Activated CD4-positive, alpha-beta T cell treated with anti-CD3 and anti-CD28 coated beads for 36 hours (primary cell): ENCODE measurements at places on chromosomes 4 and X. TPM values are rescaled to one million over a fixed set of nuclear protein-coding genes. Genes with fewer than 3 reads are reported as not detected.

HTRA3 gene
- total RNA-seq: not detected

NOX1 gene
- not detected for total RNA-seq

DNA sequence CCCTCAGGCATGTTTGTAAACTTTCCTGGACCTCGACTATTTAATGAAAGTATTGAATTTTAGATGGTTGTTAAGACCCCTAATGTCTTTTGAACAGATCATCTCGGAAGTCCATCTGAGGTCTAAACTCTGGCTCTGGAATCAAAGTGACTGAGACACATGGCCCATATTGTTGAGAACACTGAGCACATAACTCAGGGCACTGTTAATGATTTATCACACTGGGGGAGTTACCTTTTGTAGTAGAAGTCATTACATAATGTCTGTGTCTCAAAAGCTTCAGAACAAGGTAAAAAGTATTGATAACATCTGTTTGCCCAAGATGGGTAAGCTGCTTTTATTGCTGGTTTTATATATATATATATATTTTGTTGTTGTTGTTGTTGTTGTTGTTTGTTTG is 103.4 kb upstream of the HS3ST1 start:
- DNase-seq: no peak

DNA sequence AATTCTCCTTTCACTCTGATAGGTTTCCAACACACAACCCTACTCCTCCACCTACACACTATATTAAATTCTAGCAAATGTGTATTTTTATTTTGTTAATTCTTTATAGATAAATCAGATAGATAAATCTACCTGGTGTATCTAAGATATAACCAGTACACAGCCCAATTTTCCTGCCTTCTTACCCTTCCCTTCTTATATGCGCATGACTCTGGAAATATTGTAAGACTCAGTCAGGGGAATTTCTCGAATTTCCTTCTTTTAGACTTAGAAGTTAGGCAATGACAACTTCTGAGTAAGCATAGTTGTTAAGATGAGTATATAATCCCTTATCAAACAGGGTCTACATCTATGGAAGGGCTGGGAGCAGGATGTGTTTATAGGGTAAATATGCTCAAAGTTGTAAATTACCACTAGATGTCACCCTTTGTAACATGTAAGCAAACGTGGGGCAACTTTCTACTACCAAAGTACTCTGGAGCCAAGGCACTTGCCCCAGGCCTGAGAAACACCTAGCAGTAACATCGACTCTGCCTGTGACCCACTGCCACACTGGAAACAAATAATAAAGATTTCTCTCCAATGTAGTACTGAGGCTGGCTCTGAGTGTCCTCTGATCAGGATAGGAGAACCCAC is 444.7 kb downstream of the IQCM start:
- no peak for DNase-seq

DNA sequence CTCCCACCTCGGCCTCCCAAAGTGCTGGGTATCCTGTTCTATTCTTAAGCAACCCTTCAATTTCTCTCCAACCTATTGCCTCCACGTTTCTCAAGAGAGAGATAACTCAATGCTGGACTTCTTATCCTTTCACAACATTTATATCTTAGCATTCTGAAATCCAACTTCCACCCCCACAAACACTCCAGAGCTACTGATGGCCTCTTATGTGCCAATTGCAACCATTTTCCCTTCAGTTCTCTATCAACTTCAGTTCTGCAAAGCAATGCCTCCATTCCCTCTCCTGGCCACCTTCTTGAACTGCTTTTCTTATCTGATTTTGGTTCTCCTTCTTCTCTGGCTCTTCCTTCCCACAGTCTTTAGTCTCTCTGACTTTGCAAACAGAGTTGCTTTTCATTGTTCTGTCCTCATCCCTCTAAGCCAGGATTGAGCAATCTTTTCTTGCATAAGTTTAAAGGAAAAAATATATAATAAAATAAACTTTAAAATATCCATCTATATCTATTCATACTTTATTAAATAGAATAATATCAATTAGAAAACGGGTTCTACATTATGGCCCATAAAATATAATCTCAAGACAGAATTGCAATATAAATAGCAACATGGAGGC is 3.6 kb upstream of the STBD1 start:
- DNase-seq: no peak

GRCh38 chr4:165472943-165473676 is 94.3 kb downstream of the CPE start:
- no peak for DNase-seq

DNA sequence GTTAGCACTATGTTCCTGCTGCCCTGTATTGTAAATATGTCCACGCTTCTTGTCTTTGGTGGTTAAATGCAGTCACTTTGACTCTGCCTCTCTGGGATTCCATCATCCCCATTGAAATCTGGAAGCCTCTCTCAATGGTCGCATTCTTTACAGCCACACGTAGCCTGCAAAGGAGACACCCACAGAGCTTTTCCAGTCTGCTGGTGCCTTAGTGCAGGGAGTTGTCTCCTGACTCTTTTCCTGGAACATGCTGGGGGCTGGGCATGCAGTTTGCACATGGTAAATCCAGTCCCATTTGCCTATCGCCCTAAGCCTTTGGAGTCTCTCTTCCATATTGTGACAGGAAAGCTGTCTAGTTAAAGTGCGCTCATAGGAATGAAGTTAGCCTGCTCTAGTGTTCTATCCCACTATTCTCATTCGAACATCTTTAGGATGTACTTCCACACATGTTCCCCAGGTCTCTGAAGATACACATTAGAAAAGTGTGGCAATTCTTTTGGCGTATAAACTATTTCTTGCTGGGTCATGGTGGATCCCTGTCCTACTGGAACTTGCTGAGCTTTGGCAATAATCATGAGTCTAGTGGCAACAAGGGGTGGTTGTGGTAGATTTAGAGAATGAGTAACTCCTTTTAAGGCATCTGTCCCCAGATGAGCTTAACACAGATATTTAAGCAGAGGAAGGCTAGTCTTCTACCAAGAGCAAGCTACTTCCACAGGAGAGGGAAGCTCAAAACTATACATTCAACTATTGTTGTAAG is 33.7 kb downstream of the COQ2 start:
- DNase-seq: no peak

- DNase-seq: no peak
Observed at GRCh38 chr4:165861363-165861762, 11.7 kb upstream of the TLL1 start.

LAMP2 gene
- 34.5 TPM for total RNA-seq

ABLIM2 gene
- total RNA-seq: 0.64 TPM

DNA sequence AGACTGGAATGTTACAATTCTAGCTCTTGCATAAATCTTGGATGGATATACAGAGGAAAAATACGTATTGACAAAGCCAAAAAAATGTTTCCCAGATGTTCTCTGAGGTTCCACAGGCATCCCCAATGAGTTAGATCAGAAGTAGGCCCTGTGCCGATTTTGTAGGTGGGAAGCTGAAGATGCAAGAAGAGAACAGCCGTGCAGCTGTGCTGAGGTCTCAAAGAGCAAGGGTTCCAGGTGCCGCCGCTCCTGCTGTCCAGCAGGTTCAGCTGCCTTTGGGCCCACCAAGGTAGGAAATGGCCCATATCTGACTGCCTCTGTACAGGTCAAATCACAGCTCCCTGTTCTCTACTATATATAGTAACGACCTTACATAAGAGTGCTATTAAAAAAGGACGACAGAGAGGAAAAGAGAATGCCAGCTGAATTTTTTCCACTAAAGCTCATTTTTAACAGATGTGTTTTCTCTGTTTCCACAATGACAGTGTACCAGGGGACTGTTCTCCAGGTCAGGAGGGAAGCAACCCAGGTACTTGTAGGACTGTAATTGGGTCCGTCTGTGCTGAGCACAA is 155.6 kb downstream of the CBR4 start:
- DNase-seq: no peak

GRCh38 chrX:112695494-112695893 is 15.8 kb upstream of the LHFPL1 start:
- no peak for DNase-seq

DNA sequence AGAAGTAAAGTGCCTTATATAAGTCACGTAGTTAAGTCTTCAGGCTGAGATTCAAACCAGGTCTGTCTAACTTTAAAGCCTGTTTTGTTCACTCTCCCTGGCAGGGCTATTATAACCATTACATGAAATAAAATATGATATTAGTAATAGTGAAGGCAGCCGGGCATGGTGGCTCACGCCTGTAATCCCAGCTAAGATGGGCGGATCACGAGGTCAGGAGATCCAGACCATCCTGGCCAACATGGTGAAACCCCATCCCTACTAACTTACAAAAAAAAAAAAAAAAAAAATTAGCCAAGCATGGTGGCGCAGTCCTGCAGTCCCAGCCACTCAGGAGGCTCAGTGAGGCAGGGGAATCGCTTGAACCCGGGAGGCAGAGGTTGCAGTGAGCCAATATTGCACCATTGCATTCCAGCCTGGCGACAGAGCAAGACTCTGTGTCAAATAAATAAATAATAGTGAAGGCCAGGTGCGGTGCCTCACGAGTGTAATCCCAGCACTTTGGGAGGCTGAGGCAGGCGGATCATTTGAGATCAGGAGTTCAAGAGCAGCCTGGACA is 22.1 kb upstream of the SOWAHD start:
- no peak for DNase-seq

DNA sequence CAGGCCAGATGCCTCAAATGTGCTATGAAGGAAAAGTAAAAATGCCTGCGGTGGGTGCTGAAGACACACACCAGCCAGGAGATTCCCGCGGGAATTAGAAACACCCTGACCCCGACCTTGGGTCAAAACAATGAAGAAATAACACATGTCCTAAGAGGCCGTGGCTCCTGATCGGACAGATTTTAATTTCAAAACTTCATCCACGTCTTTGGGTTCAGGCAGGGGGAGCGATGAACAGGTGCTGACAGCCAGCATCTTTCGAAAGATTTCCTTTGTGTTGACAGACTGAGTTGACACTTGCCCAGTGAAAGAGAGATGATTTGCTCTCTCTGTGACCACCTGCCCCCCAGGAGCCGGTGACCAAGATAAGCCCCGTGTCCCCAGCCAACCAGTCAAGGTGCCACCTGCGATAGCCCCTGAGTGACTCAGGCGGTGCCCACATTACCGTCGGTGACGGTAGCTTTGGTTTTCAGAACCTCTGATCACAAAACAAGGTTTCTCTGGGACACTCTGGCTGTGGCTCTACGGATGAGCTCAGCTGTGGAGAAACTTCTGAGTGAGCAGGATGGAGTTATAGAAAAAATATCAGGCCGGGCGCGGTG is 11.0 kb upstream of the IL3RA start:
- DNase-seq: no peak

GBA3 gene
- not detected for total RNA-seq

MGARP gene
- 0.35 TPM for total RNA-seq

GRCh38 chr4:62377700-62378099 is 1177.6 kb downstream of the ADGRL3 start:
- DNase-seq: no peak

SOD3 gene
- not detected for total RNA-seq
